ENCODE measurements at places on chromosomes 2 and 18.

DNA sequence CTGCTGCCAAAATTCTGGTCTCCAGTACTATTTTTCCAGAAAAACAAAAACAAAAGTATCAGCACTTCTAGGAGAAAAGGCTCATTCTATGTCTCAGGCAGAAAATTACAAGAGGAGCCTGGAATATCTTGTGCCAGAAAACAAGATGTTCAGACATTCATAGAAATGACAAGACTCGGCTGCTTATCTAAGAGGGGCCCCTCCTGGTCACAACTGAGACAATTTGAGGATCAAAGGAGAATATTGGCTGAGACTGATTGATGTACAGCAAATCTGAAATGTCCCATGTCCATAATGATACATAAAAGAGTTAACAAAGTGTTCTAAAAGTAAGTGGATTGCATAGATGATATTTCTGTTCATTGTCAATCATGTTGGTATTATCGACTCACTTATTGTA, 2.4 kb upstream of the RPS7 start:
- no peak for DNase-seq

DNA sequence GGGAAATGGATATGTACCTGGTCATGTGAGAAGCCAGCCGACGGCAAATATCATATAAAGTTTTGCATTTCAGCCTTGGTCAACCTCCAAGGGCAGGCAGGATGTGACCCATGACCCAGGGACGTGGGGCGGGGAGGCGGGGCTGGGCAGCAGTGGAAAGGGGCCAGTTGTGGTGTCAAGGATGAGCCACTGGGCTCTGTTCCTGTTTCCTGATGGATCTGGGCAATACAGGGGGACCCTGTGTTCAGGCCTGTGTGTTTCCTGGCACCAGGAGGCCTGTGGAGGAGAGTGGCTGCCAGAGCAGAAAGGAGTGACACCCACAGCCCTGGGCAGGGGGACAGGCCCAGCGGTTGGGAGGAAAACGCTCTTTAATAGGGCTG, 106.9 kb downstream of the GATA6 start:
- DNase-seq: no peak

- DNase-seq: no peak
Observed at GRCh38 chr2:28349546-28350165, 43.0 kb upstream of the FOSL2 start.

DNA sequence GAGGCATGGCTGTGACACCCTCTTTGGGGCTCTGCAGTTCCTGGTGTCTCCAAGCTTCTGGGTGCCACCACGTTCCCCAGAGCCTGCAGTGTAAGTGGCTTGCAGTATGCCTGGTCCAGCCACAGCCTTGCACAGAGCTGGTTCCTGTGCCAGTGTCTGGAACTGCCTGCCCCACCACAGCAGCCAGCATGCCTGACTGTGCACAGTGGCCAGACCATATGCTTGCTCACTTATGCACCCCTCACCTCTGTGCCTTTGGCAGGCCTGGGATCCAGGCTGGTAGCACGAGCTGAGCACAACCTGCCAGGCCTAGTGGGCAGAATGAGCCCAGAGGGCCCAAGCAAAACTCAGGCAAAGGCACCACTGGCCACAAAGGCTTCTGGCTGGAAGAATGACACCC, 154.1 kb downstream of the DPP4 start:
- no peak for DNase-seq

DNA sequence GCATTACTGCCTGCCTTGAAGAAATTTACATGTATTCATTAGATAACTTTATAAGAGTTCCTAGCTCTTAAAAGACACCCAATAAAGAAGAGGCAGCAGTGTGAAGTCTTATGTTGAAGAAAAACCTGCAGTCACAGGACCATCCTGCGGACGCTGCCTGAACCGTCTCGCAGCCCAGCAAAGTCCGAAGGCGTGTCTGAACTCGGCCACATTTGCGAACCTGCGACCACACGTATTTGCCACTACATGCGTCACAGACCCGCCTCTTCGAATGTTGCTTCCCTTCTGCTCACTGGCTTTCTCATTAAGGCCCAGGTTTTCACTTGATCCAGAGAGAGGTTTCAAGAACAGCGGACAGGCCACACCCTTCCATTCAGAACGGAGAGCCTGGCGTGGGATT, 41.2 kb downstream of the CNGA3 start:
- DNase-seq: no peak

DNA sequence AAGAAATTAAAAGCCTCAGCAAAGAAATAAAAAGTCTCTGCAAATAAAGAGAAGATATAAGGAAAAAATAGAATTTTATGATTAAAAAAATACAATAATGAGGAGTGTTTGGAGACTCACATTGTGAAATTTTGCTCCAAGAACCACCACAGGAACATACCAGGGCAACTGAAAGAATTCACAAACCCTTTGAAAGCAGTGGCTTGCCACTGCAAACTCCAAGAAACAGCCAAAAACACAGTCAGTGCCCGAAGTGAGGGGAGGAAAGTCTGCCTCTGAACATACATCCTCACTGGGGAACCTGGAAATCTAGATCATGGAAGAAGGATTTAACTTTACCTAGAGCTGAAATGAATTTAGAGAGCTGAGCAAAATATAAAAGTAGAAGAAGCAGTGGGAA, 33.1 kb downstream of the EVA1A start:
- DNase-seq: peak; percentile 28

DNA sequence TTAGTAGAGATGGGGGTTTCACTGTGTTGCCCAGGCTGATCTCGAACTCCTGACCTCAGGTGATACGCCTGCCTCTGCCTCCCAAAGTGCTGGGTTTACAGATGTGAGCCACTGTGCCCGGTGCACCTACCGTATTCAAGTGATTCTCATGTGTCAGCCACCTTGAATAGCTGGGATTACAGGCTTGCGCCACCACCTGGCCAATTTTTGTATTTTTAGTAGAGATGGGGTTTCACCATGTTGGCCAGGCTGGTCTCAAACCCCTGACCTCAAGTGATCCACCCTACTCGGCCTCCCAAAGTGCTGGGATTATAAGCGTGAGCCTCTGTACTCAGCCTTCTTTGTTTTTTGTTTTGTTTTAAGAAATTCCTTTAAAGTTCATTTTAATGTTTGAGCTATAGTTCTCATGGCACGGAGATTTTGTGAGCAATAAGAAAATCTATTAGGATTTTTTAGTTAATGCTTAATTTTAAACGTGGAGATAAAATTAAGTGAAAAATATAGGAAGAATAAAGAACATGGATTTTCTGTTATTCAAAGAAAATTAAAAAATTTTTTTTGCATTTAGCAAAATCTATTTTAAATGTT, 242.6 kb downstream of the PHLPP1 start:
- DNase-seq: peak; percentile 49

DNA sequence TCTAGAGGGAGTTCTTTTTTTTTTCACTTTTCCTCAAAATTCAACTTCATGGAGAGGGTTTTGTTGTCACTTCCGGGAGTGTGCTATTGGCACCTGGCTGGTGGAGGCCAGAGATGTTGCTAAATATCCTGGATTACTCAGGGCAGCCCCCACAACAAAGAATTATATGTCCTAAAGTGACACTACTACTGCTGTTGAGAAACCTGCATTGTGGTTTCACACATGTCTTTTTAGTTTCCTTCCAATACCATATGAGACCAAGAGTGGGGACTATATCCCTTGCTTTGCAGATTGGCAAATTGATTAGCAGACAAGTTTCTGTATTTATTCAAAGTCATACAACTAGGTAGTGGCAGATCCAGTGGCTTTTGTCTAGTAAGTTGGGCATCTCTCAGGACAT, 826.8 kb downstream of the TRIB2 start:
- no peak for DNase-seq

GRCh38 chr18:79583426-79583825, 96.2 kb upstream of the CTDP1 start:
- DNase-seq: no peak

GRCh38 chr18:6055711-6056110, 160.4 kb upstream of the TMEM200C start:
- peak; percentile 92 for DNase-seq

GRCh38 chr2:15471606-15472005, 89.5 kb downstream of the NBAS start:
- no peak for DNase-seq
